ENCODE measurements at places on chromosomes 2 and 18.
A peak's percentile ranks its signal among the peaks of the same experiment; 100 is the strongest.

DNA sequence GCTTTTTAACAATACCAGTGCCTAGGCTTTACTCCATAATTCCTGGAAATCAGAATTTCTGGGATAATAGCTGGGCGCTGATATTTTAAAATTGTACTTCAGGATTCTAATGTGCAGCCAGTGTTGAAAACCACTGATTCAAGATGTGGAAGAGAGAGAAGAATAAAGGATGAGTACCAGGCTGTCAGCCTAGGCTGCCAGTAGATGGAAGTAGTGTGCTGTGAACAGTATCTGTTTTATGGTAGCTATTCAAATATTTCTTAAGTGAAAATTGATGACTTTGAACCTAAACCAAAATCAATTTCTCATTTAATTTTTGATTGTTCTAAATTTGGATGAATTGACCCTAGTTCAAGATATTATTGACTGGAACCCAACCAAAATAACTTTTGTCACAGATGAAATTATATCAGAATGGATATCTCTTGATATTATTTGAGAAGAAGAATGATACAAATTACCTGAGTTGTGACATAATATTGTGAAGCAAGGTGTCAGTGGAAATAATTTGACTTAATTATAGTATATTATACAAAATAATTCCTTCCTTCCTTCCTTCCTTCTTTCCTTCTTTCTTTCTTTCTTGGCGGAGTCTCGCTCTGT is 88.0 kb downstream of the COMMD1 start:
- DNase-seq = peak; percentile 6

DNA sequence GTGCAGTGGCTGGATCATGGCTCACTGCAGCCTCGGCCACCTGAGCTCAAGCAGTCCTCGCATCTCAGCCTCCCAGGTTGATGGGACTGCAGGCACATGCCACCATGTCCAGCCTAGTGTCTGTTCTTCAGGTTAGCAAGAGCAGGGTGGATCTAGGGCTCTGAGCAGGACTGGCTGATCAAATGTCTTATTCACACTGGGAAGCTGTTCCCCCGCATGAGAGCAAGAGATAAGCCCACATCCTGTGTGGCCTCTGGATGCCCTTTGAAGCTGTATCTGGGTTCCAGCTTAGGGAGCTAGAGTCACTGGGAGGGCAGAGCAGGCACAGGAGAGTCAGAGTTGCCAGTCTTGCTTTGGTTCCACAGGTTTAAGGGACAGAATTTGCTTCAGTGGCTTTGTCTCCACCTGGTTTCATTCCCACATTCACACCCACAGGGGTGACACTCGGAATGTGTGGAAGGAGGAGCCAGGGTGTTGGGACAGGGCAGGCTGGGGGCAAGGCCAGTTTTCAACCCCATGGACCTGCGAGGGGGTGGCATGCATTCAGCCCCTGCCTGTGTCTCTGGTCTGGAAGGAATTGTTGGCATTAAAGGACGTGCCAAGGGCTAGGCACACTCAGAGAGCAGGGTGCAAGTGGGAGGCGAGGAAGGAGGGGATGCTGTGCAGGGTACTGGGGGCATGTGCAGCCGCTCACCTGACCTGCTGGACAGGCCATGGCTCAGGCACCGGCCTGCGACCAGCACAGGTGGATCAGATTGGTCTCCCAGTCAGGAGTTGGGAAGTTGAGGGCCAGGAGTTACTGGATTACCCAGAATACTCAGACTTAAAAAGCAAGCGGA is 24.5 kb downstream of the PTPN18 start:
- DNase-seq = no peak

DNA sequence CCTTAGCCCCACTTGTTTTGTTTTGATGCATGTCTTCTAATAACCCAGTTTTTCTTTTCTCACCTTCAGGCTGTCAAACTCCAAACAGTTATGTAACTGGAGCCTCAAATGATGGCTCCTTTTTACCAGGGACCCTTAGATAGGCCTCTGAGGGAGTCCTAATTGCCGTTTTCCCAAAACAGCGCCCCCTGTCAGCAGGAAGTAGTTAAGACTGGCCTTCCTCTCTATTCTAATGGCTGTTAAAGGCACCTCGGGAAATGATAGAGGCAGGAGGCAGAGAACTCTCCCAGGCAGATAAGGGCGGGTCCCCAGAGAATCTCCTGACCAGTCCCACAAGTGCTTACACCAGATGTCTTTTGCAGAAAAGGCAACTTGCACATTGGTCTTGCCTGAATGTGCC is 123.2 kb downstream of the KCNS3 start:
- no peak for DNase-seq

DNA sequence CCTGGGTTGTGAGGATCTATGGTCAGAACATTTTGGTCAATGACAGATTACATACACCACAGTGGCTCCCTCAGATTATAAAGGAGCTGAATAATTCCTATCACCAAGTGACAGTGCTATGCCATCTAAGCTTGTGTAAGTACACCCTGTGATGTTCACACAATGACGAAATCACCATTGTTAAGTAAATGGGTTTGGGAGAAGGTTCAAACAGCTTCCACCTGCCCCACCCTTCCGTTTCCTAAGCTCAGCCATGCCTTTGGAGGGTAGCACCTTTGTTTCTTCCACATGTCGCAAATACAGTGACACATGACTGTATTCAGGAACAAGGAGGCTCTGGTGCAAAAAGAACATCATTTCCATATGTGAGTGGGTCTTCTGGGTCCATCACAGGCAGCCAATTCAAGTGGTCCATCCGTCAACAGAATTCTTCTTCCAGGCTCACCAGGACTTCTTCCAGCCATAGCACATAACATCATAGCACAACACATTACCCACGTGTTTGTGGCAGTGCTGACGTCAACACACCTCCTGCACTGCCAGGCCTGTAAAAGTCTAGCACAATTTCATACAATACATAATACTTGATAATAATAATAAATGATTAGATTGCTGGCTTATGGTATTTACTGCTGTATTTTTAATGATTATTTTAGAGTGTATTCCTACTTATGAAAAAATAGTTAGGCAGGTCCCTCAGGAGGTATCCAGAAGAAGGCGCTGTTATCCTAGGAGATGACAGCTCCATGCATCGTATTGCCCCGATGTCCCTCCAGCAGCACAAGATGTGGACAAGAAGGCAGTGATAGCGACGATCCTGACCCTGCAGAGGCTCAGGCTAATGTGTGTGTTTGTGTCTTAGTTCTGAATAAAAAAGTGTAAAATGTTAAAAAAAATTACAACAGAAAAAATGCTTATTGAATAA is 264.8 kb downstream of the ANAPC1 start:
- no peak for DNase-seq

- DNase-seq = no peak
These were observed 58.3 kb downstream of the ADNP2 start for GRCh38 chr18:80167331-80167730.

- no peak for DNase-seq
These were observed 39.7 kb upstream of the NABP1 start for GRCh38 chr2:191638079-191638801.

DNA sequence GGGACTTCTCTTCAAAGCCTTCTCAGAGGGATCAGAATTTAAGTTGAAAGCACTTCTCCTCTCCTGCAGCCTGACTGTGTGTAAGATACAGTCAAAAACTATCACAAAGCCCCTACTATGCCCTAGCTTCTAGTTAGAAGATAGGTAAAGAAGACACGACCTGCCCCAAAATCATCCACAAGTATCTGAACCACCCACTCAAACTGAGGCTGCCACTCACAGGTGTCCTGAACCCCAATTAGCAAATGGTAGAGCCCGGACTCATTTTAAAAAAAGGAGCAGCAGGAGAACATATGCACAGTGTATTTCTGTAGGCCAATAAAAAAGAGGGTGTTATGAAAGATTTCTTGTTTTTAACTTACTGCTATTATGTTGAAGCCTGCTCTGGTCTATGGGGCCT is 74.4 kb downstream of the ANKRD44 start:
- no peak for DNase-seq

DNA sequence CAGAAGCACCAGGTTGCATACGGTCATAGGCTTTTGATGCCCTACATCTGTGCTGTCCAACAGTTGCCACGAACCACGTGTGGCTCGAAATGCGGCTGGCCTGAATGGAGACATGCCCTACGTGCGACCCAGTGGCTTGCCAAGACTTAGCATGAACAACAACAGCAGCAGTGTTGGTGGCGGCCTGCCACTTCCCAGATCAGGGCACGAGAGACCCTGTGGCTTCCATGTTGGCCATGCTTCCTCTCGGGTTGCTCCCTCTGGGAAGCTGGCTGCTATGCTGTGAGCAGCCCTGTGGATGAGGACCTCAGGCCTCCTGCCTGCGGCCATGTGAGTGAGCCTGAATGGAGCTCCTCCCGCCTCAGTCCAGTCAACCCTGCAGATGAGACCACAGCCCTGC is 212.3 kb downstream of the HDAC4 start:
- DNase-seq = no peak

GRCh38 chr2:73937899-73938298 is 11.2 kb downstream of the DGUOK start:
- DNase-seq = no peak

DNA sequence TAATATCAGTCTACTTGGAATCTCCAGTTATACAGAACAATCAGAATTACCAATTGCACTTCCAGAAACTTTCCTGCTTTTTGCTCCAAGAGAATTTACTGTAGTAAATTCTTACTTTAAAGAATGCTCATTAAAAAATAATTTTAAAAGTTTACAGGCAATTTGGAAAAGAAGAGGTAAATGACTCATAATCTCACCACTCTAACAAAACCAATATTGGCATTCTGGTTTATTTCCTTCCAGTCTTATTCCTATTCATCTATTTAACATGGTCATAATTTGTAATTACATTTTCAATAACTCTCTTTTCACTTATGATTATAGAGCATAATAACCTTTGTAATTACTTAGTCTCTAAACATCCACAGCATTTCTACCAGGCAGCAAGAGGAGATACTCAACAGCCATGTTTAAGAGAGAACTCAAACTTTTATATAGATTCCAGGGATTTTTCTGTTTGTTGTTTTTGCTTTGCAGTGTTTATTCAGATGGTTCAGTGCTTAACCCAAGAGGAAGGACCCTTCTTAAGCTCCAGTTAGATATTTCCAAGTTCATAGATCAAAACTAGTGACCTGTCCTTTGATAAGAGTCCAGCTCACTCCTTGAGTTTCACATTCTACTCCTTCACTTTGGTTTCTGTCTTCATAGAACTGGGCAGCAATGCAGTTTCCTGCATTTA is 464.7 kb downstream of the TXNL1 start:
- DNase-seq = no peak

DNA sequence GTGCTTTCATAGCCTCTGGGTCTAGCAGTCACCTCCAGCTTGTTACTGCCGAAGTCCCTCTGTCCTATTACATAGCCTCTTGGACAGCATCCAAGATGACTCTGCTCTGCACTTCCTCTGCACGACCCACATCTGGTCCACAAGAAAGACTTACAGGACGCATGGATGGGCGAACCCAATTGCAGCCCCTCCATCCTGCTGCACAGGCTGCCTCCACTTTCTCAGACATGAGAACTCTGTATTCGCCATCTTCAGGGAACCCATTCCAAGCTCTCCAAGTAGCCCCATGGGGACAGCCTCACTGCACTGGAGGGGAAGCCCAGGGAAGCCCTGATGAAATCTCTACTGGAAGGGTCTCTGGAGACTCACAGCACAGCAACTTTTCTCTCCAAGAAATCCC is 172.1 kb downstream of the GFPT1 start:
- DNase-seq = peak; percentile 71

DNA sequence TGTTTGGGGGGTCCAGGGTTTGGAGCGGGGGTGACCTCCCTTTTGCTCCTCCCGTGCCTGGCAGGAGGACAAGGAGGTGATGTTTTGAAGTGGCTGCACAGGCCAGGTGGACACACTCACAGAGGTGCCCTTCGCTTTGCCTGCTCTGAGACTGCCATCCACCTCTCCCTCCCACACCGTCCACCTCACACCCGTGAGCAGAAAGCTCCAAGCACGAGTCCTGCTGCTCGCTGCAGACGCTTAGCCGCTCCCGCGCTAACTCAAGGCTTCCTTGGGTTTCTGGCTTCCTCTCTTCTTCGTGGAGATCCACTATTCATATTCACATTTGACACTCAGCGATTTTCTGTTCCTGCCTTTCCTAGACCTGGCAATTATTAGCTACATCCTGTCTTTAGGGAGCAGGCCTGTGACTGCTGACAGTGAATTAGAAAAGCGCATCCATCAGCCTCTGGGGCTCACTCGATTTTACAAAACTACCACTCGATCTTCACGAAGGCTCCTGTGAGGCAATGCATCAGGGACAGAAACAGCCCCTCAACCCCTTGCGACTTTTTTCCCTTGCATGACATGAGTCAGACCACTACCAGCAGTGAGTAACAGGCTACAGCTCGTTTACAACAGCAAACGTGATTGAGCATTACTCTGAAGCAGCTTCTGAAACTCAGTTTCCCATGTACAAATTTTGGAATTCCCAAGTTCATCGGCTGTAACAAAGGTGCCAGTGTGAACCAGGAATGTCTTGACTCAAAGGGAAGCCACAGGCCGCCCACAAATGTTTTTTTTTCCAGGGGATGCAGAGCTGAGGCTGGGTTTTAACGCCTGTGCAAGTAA is 238.7 kb upstream of the SOX11 start:
- no peak for DNase-seq

GRCh38 chr2:238279324-238279682 is 9.1 kb downstream of the PER2 start:
- DNase-seq = no peak

DNA sequence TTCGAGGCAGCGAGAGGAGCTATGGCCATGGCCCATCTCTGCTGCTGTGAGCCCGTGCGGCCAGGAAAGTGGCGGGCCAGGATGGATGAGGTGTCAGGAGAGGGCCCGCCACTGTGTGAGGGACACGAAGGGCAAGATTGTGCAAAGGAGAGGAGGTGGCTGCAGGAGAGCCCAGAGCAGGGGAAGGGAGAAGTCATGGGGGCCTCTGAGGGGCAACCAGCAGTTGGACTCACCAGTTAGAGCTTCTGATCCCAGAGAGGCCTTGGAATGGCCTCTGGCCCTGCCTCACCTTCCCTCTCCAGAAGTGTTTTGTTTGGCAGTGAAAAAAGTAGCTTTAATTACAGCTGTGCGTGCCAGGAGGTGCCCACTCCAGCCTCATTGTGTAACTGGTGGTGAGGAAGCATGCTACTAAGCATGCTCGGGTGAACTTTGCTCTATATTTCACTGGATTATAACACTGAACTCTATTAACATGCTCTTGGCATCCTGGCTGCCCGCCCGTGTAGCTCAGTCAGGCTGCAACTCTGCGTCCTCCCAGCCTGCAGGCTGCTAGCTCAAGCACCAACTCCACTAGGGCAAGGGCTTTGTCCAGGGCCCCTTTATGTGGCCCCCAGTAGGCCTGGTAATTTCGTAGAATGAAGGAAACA is 34.2 kb downstream of the IMPA2 start:
- no peak for DNase-seq

Data from HFF-Myc (cell line).